ENCODE measurements at places on chromosomes 11 and 22. TPM values are rescaled to one million over a fixed set of nuclear protein-coding genes. Genes with fewer than 3 reads are reported as not detected.

- DNase-seq, result peak; percentile 64
Observed at GRCh38 chr11:123654566-123655081, at the start of gene SCN3B. Gene SCN3B, minus strand, starts transcription at chr11:123654624. Its CDS starts 823 bp downstream, at chr11:123653801.

SLC6A5 gene
- not detected for total RNA-seq

FOSL1 gene
- 67.3 TPM for total RNA-seq

DNA sequence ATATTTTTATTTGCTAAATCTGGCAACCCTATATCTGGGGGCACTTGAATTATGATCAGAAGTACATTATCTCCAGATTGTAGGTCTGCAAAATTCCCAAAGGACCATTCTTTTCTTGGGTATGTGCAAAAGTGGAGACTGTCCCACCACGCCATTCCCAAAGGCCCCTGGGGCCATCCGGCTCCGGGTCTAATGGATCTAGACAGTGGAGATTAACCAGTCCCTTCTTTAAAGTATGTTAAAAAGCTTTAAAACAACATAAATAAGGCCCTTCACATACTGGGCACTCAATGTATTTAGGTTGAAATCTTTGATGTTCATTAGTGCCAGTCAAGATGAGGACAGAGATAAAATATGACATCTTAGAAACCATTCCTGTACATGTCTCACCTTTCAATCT lies 124.1 kb downstream of the MAML2 start:
- no peak for DNase-seq

DNA sequence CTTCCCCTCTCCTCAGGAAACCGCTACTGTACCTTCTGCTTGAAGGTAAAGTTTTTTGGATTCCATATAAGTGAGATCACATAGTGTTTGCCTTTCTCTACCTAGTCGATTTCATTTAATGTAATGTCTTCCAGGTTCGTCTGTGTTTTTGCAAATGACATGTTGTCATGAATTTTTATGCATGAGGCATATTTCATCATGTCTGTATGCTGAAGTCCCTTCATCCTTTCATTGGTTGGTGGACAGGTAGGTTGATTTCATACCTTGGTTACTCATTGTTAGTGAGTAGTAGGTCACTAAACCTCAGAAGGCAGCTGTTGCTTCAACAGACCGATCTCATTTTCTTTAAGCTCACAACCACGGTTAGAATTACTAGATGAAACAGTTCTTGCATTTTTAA lies 60.3 kb downstream of the LRRC74B start:
- DNase-seq, result no peak

DNA sequence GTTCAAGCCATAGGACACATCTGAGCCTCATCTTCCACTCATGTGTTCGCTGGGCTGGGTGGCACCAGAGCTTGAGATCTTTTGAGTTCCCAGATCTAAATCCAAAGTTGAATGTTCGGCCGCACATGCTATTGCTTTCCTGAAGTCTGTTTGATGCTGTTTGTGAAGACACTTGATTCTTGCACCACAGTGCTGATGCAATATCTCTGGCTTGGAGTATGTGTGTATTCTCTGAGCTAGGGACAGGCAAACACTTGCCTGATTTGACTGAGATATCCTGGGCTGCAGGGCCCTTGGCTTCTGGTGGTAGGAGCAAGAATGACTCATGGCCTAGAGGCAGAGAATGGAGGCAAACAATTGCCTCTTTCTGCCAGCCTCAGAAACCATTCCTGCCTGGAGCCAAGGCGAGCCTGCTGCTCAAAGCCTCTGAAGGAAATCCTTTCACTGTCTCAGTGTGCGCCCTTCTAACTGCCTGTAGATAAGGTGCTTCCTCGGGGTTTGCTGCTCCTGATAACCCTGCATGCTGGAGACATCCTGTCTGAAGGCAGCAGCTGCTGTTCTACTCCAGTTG lies 73.0 kb downstream of the CYB5R2 start:
- peak; percentile 26 for DNase-seq

- no peak for DNase-seq
Observed at GRCh38 chr22:27267145-27267544, 534.4 kb downstream of the MN1 start.

GRCh38 chr22:42500161-42500835 lies 19.3 kb downstream of the RRP7A start:
- no peak for DNase-seq

DNA sequence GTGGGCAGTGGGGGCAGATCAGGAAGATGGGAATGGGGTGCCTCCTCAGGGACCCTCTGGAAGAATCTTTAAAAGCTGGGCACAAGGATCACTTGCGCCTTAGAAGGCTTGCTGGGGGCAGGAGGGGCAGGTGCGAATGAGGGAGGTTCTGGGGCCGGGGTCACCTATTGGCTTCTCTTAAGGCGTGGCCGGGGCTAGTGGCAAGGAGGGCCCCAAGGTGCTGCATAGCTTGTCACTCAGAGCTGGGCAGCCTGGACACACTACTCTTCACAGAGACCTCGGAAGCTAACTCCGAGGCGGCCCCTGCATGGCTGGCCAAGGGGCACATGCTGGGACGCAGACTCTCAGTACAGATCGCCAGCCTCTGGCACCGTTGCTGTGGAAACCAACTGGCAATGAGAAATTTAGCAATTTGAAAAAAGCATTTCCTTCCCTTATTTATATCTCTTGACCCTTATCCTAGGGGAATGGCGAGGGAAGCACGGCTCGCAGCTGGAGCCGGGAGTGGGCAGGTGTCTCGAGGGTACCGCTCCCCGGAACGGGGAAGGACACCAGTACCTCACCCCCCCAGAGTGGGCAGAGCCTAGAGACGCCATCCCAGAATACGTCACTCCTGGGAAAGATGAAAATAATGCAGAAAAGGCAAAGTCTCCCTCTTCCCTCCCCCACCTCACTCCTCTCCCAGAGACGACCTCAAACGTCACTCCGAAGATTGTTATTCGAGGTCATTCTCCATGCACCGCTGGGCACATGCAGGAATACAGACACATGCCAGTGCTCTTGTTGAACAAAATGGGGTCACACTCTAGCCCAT lies 188.1 kb downstream of the CTTN start:
- no peak for DNase-seq

GRCh38 chr22:30252411-30253204 lies 6.0 kb upstream of the LIF start:
- DNase-seq, result peak; percentile 71

DNA sequence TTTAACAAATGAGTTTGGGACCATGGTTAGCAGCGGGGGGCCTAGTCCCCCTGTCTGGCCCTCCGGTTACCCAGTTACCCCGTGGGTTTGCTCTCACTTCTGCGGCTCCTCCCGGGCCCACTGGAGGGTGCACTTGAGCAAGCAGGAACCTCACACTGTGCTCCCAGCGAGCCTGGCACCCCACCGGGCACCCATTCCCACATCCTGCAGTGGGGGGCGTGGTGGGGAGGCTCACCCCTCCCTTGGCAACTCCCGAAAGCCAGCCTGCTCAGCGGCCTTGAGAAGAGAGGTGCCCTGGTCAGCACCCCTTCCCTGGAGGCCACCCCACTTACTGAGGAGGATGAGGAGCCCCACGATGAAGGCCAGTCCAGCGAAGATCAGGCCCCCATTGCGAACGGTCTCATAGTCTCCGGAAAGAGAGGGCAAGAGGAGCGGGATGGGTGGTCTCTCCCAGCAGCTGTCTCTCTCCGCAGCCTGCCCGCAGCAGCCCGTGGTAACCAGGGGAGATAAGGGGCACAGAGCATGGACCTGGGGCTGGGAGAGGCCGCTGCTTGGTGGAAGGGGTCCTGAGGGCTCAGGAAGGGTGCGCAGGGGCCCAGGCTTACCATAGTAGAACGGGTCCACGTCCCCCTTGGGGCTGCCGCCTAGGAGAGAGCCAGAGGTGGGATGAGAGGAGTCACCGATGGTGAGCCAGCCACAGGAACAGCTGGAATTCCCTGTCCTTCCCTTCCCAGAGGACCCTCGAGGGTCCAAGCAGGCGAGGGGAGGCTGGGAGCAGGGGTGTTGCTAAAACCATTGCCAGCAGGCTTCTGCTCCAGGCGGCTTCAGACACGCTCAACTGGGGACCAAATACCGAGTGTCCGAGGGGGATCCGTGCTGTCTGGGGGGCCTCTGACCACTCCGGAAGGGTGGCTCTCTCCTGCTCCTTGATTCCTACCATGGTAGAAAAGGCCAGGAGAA lies 2.2 kb downstream of the FXYD2 start:
- peak; percentile 39 for DNase-seq

RFPL1 gene
- not detected for total RNA-seq

DNA sequence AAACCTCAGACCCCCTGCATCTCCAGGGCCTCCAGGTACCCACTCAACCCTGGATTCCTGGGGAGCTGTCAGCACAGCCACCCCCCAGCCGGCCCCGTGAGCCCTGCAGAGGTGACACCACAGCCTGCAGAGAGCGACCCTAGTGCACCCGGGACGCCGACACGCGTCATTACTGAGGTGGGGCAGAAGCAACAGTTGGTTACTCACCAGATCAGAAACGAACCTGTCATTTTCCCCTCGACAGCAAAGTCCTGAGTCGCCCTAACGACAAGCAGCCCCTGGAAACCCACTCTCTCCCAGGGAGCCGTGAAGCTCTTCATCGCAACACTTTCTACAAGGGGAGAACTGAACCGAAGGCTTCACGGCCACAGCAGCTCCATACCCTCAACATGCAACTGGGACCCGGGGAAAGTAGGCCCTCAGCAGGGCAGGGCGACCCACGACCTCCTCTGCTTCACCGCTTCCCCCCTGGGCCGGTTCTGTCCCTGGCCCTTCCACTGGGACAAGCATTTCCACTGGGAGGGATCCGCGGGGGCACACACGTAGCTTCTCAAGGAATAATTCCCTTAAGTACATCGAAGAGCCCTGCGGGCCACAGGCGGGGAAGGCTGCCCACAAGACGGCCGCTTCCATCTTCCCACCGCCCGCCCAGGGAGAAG lies 1.6 kb downstream of the BRD1 start:
- peak; percentile 57 for DNase-seq

GRCh38 chr22:34943830-34944229 lies 122.1 kb upstream of the ISX start:
- DNase-seq, result no peak

DNA sequence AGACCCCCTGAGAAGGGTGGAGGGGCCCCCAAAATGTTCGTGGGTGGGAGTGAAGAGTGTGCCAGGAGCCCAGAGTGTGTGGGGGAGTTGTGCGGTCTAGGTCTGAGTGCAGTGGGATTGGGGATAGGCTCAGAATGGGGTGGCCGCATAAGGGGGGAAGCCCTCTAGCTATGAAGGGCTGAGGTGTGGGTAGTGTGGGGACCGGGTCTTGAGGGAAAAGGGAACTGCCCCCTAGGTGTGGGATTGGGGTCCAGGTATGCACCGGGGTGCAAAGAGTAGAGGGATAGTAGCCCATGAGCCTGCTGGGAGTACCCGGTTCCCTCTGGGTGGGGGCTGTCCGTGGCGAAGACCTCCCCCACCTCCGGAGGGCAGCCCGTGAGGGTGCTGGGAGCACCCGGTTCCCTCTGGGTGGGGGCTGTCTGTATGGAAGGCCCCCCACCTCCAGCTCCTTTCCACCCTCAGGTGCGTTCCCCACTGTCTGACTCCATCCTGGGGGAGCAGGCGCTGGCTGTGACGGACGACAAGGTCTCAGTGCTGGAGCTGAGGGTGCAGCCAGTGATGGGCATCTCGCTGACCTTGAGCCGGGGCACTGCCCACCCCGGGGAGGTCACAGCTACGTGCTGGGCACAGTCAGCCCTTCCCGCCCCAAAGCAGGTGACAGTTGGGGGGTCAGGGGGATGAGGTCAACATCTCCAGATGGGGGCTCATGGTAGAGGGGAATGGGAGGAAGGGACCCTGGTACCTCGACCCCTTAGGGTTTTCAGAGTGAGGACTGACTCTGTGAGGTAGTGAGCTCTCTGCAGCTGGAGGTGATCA lies 10.7 kb downstream of the TMEM132A start:
- no peak for DNase-seq

DNA sequence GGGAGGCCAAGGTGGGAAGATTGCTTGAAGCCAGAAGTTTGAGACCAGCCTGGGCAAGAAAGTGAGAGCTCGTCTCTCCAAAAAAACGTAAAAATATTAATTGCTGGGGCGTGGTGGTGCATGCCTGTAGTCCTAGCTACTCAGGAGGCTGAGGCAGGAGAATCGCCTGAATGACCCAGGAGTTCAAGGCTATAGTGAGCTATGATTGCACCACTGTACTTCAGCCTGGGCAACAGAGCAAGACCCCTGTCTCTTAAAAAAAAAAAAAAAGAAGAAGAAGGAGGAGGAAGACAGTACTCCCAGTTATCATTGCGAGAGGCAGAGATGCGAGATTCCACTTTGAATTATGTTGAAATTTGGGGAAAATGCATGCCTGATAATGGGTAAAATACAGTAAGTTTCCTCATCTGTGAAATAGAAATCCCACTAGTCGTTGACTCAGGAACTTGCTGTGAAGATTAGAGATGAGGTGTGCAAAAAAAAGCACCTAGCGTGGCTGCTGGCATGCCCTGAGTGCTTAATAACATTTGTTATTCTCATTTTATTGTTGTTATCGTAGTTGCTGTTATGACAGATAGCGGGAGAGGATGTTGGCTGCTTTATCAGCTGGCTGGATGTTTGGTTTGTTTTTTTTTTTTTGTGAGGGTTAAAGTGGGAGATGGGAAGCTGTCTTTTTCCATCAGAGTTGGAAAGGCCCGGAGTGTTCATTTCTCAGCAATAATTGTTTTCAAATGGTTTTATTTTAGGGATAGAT lies 33.4 kb downstream of the BCR start:
- no peak for DNase-seq

All from Caki2 (cell line).